GF-D8 (cell line): ENCODE measurements at places on chromosomes 2 and 18.

DNA sequence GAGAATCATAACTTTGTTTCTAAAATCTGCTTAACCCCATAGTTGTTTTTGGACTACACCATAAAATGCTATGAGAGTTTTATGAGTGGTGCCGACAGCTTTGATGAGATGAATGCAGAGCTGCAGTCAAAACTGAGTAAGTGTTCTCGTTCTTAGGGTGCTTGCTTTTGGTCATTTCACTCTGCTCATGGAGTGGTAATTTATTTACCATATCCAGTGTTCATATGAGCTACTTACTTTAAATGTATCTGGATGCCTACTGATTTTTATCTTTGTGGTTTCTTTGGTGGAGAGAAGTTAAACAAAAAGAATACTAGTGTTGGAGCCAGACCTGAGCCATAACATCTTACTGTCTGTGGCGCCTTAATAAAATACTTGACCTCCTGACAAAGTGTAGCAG is 16.4 kb downstream of the NDC80 start:
- no peak for DNase-seq

GRCh38 chr2:42770288-42771131 is 6.6 kb upstream of the OXER1 start:
- DNase-seq = peak; percentile 7

- no peak for DNase-seq
Measured at GRCh38 chr2:203596183-203596582, 61.1 kb upstream of the RAPH1 start.

DNA sequence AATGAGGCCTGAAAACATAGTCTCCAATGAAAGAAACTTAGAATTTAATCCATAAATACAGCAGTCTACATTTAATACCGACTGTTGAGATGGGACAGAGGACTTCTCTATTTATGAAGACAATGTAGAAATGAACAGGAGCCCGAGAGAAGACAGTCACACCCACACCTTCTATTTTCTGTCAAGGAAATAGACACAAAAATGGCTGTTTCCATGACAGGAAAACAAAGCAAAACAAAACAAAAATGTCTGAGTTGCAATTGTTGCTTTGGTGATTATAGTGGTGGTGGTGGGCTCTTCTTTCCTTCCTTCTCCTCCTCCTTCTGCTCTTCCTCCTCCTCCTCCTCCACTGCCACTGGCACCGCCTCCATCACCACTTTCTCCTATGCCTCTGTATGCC is 72.3 kb upstream of the CCDC68 start:
- no peak for DNase-seq

GRCh38 chr2:11227595-11227994 is 72.3 kb downstream of the SLC66A3 start:
- DNase-seq = no peak

DNA sequence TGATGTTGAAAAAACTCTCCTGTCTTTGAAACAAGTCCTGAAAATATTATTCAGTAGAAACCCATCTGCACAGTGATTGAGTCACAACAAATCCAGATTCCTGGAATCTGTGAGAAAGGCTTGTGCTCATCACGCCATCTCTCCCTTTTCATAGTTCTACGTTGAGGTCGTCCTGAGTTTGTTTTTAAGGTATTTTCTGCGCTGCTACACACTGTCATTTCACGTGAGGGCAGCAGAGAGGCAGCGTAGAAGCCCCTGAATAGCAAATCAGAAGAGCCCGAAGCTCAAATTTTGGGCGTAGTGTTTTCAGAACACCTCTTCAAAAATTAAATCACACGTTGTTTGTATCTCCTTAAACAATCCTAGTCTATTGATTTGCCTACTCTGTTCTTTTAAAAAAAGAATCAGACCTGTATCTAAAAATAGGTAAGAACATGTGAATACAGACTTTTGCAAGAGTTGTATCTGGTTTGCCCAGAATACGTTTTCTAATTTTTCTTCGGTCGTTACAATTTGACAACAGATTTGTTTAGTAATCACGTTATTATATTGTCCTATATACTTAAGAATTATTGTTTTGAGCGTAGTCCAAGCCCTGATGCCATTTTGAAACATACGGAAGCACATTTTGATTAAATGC is 61.6 kb upstream of the SLC38A11 start:
- no peak for DNase-seq

DNA sequence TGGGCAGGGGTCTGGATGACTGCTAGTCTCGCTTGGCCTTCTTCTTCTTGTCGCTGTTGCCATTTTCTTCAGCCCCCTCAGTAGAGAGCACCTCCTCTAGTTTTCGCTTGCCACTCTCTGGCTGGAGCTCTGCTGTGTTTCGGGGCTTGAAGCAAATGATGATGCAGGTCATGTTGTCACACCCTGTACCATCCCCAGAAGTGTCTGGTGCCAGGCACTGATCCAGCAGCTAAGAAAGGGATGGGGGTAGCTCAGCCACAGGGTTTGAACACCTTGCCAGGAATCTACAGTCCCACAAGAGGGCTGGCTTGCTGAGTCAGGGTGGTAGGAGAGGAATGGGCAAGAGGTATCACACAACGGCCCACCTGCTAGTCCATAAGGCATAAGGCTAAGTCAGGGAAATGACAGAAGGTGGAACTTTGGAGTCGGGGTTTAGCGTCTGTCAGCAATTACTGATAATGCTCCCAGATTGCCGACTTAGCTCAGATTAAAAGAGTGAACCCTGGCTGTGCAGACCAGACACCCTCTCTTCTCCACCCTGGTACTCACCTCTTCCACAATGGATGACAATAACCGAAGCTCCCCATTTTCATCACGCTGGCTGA is 1.1 kb upstream of the ZNF513 start:
- DNase-seq = no peak
